ENCODE measurements at places on chromosomes 11 and 22.

- DNase-seq, result no peak
Measured at GRCh38 chr22:45630436-45630835, 41.2 kb upstream of the ATXN10 start.

GRCh38 chr11:68680541-68681231 is 3.7 kb upstream of the GAL start:
- no peak for DNase-seq

GRCh38 chr11:113952070-113952469 is 22.8 kb upstream of the HTR3A start:
- DNase-seq, result no peak

GRCh38 chr22:17726006-17726927 is 48.0 kb downstream of the BID start:
- DNase-seq, result no peak
